ENCODE measurements at places on chromosomes 7 and 10.

- no peak for DNase-seq
Measured at GRCh38 chr10:62492012-62492869, 118.1 kb downstream of the ZNF365 start.

GRCh38 chr7:129143724-129144094, 798 bp upstream of the TSPAN33 start:
- no peak for DNase-seq

- DNase-seq: no peak
Measured at GRCh38 chr7:506921-507622, 12.6 kb downstream of the PDGFA start.

DNA sequence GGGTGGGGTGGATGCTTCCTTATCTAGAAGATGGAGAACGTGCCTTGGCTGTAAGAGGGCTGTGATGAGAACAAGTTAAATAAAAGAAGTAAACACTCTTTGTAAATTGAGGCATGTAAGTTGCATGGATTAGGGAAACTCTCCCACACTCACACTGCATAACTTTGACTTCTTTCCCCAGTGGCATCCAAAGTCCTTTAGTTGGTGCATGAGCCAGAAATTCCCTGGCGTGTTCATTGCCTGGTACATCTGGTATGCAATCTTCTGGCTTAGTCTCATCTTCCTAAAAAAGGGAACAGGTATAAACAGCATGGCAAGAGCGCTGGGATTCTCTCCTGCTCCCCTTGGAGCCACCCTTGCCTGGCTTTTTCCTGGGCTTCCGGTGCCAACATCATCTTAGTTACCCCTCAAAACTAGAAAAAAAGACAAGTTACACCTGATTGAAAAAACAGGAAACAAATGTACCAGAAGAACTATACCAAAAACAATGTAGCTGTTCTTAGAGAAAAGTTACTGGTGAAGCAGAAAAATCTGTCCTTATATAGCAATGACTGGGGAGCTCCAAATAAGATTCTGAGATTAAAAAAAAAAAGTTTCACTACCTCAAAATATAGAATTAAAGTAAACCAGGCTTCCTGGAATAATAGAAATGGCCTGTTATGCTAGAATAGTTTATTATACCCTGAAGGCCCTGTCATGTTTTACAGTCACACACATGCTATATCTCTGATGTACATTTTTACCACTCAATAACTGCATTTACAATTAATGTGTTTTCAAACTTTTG, 9.9 kb downstream of the RP9 start:
- DNase-seq: no peak

All from NCI-H524 (cell line).